DMS79 treated with DMSO at 0.1 percent for 48 hours (cell line): ENCODE measurements at places on chromosomes 5 and 9.

GRCh38 chr5:36772276-36773140 lies 104.1 kb upstream of the NIPBL start:
- DNase-seq, result peak; percentile 77

- DNase-seq, result no peak
These were observed 34.3 kb upstream of the FRMD3 start for GRCh38 chr9:83572524-83572923.

DNA sequence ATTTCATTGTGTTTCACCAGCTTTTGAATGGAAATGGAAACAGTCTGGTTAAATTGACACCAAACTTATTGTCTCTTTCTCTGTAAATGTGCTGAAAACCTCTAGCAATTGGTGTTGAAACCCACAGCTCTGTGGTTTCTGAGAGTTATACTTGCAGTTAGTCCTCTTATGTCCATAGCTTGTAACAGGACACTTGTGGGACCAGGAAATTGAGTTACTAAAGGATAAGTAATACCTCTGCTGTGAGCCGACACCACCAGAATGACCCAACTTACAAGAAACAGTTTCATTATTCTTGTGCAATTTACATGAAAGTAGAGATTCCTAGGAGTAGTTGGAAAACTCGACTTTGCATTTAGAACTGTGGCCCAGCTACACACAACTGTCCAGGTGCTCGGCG lies 191.5 kb downstream of the CFAP90 start:
- DNase-seq, result no peak

DNA sequence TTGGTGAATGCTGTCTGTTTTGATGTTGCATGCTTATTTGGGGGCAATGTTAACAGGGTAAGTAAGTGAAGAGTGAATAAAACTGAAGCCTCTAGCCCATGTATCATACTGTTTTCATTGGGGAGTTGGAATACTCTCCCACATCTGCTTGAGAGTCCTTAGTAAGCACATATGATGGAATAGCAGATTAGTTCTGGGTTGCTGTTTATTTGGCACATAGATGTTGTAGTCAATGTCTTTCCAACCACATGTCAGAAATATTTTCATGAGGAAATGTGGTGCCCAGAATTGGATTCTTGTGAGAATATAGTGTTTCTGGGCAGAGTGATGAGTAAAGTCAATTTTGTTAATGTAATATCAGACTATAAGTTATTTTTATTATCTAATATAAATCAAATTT lies 611.7 kb upstream of the FTMT start:
- DNase-seq, result no peak

DNA sequence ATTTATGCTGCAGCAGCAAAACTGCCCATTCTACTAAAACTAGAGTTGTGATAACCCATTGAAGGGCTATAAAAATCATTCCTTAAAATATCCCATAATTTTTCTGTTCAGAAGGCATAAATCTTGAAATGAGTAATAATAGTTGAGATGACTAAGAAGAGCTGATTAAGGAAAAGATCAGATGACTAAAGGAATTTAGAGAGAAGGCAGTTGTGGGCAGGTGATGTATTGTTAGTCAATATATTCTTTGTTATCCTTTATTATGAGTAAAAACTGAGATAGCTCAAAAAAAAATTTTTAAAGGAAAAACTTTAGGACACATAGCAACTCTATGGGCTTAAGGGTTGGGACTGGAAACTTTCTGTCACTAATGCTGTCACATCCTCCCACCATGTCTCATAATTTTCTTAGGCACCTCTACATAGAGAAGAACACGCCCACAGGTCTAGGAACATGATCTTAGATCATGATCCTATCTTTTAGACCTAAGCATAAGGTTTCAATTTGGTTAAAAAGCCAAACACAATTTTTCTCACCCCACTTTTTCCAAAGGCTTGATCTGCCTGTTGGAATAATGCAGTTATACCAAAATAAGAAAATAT lies 597.5 kb upstream of the MEF2C start:
- no peak for DNase-seq

DNA sequence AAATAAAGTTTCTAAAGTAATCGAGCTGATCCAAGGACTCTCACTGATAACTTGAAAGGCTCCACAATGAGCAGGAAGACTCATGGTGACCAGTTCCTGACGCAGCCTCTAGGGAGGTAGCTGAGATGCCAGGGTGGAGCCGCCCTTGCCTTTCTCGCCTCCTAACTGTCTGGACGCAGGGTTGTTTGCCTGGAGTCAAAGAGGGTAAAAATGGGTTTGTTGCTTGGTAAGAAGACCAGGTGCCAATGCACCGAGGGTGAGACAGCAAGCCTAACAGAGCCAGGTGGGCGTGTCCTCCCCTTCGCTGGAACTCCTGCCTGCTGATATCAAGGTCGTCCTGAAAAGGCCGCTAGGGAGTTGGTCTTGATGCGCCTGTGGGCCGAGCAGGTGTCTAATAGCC lies 48.6 kb upstream of the FCN1 start:
- no peak for DNase-seq

DNA sequence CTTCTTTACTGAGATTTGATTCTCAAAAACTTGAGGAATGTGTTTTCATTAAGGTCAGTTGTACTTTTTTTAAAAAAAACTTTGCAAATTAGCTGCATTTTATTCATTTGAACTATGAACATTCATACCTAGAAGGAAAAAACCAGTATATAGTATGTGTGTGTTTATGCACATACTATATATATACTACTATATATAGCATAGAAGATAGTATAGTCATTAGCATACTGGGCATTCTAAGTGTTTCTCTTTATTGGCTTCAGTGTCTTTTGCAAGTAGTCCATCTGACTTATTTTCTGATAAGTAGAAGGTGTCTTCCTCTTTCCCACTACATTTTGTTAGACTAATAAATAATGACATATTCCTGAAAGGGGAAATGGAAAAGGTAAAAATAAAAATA lies 33.0 kb downstream of the ELOVL7 start:
- DNase-seq, result no peak

GRCh38 chr5:52956014-52956413 lies 33.1 kb upstream of the ITGA2 start:
- no peak for DNase-seq

- DNase-seq, result no peak
These were observed 164.1 kb downstream of the ASTN2 start for GRCh38 chr9:117250610-117251215.

GRCh38 chr5:123120197-123120596 lies 31.2 kb downstream of the PRDM6 start:
- DNase-seq, result no peak

- DNase-seq, result no peak
These were observed 22.6 kb upstream of the SLC6A19 start for GRCh38 chr5:1178529-1179382.

DNA sequence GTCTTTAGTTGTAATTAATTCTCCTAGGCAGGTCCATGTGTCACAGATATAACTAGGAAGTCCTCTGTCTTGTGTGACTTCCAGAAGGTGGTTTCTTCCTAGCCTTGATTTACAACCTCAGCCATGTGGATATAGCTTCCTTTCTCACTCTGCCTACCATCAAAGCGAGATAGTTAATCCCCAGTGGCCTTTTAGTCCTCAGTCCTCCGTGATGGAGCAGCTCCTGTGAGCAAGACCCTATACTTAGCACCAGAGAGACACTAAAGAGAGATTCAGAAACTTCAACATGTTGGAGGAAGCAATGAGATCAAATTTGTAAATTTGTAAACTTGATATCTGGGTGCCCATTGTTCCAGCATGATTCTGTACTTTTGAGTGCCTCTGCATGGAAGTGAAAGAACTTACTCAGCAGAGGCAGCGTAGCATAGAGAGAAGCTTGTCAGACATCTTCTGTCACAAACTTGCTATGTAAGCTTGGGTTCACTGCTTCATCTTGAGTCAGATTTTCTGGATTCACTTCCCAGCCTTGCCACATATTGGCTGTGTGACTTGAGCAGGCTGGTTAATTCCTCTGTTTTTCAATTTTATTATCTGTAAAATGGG lies 170.2 kb upstream of the NR3C1 start:
- no peak for DNase-seq

- no peak for DNase-seq
These were observed 102.8 kb downstream of the HMHB1 start for GRCh38 chr5:143914756-143915155.

DNA sequence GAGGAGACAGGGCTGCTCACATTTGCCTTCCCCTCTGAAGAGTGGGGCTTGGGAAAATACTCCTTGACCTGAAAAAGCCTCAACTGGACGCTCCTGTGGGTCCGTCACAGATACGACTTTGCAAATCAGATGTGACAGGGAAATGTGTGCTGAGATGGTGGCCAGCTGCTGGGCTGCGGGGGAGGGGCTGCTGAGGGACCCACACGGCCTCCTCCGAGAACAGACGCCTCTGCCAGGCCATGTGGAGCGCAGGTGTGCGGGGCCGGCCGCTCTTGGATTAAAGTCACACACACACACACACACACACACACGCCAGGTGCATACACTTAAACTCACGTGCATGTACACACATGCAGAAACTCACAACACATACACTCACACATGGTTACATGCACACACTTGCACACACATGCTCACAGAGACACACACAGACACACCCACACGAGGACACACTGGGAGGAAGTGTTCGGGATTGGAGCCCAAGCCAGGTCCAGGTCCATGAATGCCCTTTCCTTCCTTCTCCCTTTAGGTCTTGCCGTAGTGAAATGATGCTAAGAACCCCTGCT lies 167.4 kb downstream of the GAPVD1 start:
- DNase-seq, result no peak

DNA sequence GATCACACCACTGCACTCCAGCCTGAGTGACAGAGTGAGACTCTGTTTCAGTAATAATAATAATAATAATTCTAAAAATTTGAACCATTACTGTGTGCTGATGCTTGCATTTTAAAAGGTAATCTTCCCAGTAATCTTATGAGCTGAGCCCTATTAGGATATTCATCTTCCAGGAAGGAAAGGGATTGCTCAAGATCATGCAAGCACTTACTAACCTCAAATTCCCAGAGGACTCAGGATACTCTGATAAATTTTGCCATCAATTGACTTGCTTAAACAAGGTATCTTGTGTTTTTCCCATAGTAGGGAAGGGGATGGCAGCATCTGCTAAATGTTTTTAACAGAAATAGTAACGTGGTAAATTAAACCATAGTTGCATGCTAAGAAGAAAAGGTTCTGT lies 176.4 kb upstream of the MRPS30 start:
- no peak for DNase-seq

DNA sequence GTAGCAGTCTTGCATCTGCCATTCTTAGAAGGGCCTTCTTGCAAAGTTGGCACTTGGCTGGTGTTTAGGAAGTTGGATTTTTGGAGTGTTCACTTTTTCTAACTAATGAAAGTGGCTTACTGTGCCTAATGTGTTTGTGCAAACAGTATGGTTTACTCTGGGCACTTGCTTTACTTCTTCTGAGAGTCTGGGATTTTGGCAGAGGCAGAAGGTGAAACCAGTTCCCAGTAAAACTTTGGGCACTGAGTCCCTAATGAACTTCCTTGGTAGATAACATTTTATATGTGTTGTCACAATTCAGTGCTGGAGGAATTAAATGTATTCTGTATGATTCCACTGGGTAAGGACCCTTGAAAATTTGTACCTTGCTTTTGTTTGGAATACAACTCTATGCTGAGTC lies 155.7 kb downstream of the FAM170A start:
- no peak for DNase-seq

- DNase-seq, result peak; percentile 21
These were observed 833 bp downstream of the C5orf24 start for GRCh38 chr5:134846641-134846960.

- DNase-seq, result no peak
These were observed 135.7 kb downstream of the MAN2A1 start for GRCh38 chr5:109825450-109825849.

DNA sequence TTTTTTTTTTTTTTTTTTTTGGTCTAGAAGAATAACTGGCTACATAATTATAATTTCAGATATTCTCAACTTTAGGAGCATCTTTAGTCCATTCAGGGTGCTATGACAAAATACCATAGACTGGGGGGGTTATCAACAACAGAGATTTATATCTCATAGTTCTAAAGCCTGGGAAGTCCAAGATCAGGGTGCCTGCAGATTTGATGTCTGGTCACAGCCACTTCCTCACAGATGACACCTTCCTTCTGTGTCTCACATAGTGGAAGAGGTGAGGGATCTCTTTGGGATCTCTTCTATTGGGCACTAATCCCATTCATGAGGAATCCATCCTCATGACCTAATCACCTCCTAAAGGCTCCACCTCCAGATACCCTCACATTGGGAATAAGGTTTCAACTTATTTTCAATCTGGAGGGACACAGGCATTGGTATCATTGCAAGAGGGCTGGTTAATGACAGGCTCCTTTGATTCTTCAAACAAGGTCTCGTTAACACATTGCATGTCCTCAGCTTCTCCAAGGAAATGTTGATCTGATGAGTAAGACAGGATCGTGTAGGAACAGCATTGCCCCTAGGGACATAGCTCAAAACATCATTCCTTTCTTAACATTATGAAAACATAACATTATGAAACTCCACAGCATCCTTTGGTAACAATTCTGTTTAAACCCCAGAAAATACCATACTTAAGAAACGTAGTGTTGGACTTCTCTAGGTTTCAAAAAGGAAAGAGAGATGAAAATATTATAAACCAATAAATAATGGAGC lies 372.4 kb downstream of the SEMA5A start:
- DNase-seq, result no peak

- DNase-seq, result no peak
These were observed 151.4 kb downstream of the TLE1 start for GRCh38 chr9:81537964-81538363.

DNA sequence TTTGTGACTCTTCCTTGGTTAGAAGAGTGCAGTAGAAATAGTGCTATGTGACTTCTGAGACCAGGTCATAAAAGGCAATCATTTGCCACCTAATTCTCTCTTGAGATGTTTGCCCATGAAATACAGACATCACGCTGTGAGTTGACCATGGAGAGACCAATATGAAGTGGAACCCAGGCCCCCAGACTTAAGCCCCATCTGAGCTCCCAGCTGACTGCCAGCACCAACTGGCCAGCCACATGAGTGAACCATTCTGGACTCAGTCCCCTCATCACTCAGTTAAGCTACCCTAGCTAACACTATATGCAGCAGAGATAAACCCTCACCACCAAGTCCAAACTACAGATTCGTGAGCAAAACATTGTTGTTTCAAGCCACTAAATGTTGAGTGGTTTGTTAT lies 60.7 kb upstream of the NIPBL start:
- DNase-seq, result no peak

DNA sequence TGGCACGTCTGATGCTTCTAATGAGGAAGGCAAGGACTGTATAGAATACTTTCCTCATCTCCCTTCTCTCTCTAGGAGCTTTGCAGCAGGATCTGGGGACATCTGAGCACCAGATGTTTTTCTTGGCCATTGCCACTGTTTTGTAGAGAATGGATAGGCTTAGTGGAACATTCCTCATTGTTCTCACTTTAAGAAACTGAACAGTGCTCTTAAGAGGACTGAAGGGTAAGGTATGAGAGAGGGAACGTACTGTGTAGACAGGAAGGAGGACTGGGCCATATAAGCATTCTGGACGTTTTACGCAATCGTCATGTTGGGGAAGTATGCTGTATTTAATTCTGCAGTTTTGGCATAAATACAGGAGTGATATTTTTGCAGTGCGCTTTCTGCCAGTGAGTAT lies 70.6 kb downstream of the SMARCA2 start:
- no peak for DNase-seq

DNA sequence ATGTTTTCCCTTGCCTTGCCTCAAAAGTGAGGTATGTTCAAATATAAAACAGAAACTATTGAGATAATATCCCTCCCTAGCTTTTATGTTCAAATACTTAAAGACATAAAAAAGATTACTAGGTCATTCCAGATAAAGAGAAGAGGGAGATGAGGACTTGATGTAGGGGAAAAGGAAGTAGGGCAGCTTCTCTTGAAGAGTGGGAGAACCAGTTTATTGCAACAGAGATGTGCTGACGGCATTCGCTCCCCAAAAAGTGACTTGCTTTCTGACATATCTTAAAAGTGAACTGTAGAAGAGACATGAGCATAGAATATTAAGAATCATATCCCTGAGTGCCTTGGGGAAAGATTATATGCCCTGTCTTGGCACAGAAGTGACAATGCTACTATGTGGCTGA lies 330.2 kb upstream of the NREP start:
- DNase-seq, result no peak
